ENCODE measurements at places on chromosomes 5 and 9.

- DNase-seq, result no peak
Measured at GRCh38 chr5:102758576-102758975, 3.5 kb downstream of the PAM start.

GRCh38 chr5:32584646-32585045, 711 bp upstream of the SUB1 start:
- no peak for DNase-seq

DNA sequence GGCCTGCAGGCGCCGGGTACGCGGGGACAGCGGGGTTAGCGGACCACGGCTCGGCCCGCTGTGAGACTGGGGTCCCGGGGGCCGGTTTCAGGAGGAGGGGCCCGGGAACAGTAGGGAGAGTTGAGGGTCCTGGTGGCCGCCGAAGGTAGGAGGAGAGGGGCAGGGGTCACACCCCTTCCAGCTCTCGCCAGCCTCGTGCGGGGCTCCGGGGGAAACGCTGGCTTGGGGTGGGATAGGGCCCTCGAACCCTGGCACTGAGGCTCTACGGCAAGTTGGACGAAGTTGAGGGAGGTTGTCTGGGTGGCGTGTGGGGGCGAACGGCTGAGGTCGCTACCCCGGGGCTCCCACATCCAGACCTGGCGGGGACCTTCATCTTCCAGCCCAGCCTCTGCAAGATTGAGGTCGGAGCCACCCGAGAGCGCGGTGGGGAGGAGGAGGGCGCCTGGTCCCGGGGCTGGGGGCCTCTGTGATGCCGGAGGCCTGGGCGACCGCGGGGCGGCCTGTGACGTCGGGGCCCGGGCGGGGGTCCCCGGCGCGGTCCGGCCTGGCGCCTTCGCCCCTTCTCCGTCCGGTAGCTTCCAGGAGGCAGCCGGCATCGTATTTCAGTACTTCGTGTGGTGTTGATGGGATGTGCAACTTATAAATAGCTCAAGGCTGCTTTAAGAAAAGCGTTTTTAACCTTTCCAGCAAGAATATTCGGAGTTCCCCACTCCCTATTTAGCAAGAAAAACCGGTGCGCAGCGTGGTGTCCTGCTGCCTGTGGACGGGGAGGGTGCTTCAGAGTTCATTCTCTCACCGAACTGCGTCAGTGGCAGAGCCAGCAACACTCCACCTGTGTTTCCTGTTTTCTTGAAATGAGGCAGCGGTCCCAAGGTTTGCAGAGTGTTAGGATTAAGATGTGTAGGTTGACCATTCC, 902 bp downstream of the HABP4 start:
- peak; percentile 41 for DNase-seq

- no peak for DNase-seq
Measured at GRCh38 chr5:36482812-36483211, 123.6 kb upstream of the SLC1A3 start.

DNA sequence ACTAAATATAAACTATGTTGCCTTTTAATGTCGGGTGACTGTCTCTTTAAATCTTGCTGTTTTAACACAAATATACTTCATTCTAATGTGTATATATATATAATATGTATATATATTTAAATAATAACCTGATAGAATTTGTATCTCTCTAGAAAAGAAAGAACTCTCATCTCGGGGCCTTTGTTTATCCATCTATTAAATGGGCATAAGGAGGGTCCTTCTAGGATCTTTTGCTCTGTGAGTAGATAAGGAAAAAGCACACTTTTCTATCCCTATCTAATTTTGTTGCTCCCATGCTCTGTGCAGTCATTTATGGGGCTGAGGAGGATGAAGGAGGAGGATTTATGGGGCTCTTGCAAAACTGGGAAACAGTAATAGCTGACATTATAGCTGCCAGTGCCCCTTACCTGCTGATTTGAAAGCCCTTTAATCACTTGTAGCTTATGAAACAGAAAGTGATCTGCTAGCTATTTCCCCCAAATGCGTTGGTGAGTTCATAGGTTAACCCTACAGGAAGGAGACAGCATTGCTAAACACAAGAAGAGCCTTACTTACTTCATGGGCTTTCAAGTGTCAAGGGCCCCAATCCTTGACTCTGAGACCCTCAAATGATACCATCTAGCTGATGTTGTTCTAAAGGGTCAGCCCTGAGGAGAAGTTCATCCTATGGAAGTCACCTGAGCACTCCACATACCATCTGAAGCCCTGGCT, 5.8 kb upstream of the PPARGC1B start:
- DNase-seq, result no peak

DNA sequence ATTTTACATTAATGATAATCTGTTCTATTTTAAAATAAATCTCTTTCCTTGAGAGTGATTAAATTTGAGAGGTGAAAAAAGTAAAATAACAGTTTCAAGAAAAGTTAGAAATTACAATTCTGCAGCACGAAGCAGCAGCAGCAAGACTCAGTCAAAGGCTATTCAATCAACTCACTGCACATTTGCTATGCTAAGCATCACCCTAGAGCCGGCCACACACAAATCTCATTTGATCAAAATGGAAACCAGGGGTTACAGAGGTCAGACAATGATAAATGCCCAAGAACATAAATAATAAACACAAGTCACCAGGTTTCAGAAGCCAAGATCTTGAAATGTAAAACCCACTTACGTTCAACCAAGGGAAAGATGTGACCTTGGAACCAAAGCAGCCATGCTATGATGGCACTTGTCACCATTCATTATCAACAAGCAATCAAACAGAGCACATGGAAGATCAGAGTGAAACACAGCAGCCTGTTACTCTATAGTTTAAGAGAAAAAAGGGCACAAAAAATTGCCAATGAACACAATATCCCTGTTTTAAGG, 136.0 kb downstream of the EPB41L4A start:
- no peak for DNase-seq

GRCh38 chr9:105306351-105307140, 62.1 kb downstream of the SLC44A1 start:
- DNase-seq, result no peak

GRCh38 chr5:136014049-136015002, 14.5 kb upstream of the TGFBI start:
- no peak for DNase-seq

- no peak for DNase-seq
Measured at GRCh38 chr5:883475-884181, 9.0 kb downstream of the BRD9 start.

DNA sequence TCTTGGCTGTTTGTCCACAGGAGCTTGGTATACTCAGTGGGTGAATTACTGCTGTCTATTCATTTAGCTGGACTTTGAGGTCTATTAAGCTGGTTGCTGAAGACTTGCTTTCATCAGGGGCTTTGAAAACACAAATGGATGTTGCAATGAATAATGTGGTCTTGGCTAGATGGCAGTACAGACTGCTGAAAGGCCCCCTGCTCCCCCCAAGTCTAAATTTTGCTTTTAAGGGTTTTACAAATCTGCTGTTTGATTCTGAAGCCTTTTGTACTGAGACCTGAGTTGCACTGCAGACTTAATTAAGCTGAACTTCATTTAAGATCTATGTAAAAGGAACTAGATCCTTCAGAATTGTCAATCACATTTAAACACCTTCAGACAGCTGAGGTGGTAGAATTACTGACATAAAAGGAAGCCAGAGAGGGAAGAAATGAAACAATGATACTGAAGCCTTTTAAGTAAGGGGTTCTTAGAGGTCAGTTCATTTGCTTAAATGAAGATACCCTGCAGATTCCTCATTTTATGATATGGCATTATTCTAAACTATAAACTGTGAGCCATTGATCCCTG, 37.3 kb downstream of the KCTD16 start:
- DNase-seq, result no peak

DNA sequence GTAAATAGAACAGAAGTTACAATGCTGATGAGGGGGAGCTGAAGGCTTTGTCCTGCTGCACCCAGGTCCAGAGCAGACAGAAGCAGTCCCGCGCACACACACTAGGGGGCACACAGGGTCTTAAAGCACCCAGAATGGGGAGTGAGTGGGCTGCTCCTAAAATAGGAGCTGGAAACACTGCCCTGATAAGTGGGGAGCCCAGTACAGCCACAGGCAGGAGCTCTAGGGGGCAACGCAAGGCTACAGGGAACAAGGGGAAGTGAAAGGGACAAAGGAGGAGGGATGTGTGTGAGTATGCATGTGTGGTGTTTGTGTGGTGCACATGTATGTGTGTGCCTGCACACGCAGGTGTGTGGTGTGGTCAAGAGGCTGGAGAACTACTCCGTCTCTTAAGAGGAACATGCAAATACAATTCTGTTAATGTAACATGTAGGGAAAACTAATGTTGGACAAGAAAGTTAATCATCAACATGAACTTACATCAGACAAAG, 191.5 kb downstream of the ROR2 start:
- DNase-seq, result no peak

DNA sequence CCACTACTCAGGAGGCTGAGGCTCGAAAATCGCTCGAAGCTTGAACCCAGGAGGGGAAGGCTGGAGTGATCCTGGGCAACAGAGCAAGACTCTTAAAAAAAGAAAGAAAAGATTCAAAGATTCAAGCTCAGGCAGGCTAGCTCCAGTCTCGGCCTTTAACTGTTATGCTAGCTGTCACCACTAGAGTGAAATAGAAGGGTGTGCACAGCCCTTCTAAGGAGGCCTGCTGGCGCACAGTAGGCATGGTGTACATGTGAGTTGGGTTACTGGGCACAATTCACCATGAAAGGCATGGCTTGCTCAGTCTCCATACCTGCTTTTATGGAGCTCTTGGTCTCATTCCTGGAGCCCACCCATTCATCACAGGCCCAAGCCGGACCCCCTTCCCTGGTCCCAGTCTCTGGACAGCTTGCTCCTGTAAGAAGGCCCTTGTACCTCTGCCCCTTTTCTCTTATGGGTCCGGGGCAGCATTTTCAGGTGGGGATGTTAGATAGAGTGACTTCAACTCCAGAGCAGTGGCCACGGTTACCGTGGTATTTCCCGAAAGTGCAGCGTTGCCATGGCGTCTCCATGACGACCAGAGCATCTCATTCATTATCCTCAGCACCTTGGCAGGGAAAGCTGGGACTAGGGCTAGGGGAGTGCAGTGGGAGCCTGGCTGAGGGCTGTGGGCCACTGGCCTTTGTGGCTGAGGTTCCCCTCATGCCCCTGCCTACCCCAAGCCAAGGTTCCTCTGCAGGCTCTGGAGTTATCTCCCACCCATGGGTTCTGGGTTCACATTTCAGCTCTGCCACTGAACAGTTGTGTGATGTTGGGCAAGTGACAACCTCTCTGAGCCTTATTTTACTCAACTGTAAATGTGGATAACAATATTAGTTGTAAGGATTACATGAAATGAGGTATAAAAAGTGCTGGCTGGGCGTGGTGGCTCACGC, 5.7 kb downstream of the NDST1 start:
- DNase-seq, result no peak

- DNase-seq, result no peak
Measured at GRCh38 chr5:147162740-147163139, 72.1 kb upstream of the STK32A start.

DNA sequence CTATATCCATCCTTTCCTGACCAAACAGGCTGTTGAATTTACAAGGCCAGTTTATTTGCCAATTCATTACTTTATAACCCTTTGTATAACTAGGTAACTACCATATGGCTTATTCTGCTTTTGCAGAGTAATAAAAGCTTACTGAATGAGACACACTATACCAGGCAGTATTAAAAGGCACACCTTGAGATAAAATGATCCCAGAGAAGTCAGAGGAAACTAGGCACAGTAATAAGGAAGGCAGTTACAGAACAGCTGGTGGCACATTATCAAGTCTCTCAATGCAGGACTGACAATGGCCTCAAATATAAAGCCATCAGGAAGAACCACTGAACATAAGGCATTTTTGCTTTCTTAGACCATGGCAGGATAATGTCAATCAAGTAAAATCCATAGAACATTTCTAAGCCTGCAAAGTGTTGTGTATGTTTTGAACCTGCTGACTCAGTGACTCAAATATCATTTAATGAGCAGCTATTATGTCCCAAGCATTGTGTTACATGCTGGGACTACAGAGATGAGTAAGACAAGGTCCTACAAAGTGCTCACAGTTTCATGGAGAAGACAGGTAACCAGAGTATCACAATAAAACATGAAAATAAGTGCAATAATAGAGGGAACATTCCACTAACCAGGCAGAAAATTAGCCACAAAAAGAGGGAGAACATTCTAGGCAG, 52.5 kb downstream of the OXCT1 start:
- DNase-seq, result no peak

DNA sequence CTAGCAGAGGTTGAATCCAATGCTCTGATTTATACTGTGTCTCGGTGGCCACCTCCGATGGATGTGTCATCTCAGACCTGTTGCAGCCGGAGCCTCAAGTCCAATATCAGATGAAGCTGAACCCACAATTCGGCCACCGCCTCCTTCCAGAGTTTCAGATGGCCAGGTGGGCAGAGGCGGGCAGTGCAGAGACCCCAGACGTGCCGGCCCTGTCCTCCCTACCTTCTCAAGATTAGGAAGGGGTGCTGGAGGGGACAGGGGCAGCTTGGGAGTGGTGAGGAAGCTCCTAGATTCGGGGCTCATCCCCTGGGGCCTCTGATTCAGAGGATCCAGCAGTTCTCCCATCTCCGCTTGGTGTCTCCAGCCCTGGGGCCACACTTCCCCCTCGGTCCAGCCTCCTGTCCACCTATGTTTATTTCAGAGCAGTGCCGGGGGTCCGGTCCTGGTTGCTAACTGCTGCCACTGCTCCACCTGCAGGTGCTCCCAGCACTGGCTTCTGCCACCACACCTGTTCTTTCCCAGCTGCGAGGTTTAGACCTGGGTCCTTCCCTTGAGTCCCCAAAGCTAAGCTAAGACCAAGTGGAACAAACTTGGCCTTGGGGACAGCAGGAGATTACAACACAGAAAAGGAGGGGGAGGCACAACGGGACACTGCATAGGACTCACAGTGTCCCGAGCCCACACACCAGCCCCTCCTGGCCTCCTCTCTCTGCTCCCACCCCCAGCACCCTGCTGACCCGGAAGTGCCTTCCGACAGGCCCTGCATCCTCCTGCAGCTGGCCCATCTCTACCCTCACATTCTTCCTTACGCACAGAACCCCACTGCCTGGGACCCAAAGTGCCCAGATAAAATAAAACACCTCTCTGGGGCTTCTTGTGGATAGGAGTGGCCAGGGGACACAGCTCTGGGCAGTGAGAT, 81.6 kb downstream of the NTNG2 start:
- DNase-seq, result no peak

DNA sequence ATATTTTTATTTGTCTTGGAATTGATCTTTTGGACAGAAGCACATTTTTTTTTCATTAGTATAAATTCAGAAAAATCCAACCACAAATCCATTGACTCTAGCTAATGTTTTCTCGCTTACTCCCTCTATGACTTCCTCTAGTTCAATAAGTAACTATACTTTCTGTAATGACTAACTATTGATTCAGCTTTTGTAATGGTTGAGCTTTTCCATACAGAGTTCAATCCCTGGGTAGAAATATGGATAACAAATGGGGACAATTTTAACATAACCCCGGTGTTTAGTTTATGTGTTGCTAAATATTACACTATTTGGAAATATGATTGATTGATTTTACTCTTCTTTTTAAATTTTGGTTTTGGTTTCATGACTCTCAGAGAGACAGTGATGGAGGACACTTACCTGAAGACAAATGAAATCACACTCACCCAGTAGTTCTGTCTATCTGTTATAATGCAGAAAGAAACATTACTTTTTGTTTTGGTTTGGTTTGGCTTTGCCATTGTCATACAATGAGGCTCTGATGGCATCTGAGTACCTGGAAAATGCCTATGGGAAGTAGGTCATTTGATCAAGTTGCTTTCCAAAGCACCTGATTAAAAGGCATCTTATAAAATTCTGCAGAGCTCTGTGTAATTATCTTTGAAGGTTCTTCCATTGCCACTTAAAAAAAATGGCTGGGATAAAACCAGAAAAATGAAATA, 309.7 kb upstream of the MPDZ start:
- no peak for DNase-seq

Measured in T follicular helper cell (primary cell).